Activated T-helper 1 cell treated with anti-CD3 and anti-CD28 coated beads, Interleukin-2, amount 50 U/mL, for 16 hours (primary cell): ENCODE measurements at places on chromosomes 3 and 15.

DNA sequence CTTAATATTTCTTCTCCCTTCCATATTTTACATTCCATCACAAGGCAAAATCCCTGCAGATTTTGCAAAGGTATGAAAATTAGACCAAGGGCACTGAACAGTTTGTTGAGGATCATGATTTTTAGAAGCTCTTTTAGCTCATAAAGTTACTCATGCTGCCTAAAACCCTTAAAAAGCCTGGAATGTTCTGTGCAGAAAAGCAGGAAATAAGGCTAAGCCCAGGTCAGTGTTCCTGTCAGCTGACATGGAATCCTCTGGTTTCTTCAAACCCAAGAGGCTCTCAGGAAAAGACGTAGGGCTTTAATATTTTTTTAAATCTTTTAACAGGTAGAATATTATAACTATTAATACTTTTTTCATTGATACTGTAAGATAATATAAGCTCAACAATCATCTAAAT, 8.2 kb downstream of the CBLB start:
- DNase-seq = no peak

DNA sequence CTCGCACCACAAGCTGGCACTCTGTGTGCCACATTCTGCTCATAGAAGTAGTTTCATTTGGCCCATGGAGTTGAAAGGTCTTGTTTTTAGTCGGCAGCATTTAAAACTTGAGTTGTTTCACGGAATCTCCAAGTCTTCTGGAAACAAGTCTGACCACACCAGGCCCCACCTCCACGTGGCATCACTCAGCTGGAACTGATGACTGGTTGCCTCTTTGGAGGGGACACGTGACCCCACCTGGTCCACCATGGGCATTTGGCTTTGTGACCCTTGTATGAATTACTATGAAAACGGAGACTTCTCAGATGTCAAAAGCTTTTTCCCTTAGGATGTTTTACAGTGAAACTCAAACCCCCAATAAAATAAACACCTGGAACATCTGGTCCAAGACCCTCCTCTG, 74.9 kb downstream of the NTRK3 start:
- DNase-seq = no peak

- no peak for DNase-seq
Observed at GRCh38 chr3:149702691-149703441, 45.0 kb upstream of the WWTR1 start.

GRCh38 chr3:69282181-69282580, 103.7 kb downstream of the FRMD4B start:
- DNase-seq = no peak

DNA sequence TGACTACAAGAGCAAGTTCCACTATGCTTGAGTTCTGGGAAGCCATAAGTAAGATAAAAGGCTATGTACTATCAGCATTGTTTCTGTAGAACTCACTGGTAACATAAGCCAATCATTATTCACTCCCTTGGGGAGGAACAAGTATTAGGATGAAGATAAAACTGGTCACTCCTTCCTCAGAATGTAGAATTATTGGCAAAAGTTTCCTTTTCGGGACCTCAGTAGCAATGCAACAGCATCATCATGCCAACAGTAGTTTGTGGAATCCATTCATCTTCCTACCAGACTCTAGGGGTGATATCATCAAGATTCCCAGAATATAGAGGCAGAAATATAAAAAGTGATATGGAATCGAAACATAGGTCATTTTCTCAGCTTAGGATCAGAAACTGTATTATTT, 209.5 kb downstream of the PLOD2 start:
- no peak for DNase-seq

GRCh38 chr15:87829332-87830050, 427.0 kb downstream of the NTRK3 start:
- DNase-seq = no peak

DNA sequence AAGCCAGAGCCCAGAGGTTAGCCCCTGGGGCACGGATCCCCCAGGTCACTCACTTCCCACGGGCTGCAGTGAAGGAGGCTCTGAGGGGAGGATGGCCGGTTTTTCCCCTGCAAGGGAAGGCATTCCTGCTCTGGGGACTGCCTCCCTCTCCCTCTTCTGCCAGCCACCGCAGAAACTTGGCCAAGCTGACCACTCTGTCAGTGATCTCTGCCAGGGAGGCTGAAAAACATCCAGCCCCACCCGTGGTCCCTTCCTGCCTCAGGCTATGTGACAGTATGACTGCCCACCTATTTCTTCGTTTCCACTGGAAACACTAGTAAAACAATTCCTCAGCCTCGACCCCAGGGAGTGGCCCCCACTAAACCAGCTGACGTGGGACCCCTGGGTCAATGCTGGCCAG, 14.6 kb upstream of the FANCD2 start:
- DNase-seq = no peak

- DNase-seq = no peak
Observed at GRCh38 chr3:158381262-158381868, 189.6 kb upstream of the MLF1 start.

DNA sequence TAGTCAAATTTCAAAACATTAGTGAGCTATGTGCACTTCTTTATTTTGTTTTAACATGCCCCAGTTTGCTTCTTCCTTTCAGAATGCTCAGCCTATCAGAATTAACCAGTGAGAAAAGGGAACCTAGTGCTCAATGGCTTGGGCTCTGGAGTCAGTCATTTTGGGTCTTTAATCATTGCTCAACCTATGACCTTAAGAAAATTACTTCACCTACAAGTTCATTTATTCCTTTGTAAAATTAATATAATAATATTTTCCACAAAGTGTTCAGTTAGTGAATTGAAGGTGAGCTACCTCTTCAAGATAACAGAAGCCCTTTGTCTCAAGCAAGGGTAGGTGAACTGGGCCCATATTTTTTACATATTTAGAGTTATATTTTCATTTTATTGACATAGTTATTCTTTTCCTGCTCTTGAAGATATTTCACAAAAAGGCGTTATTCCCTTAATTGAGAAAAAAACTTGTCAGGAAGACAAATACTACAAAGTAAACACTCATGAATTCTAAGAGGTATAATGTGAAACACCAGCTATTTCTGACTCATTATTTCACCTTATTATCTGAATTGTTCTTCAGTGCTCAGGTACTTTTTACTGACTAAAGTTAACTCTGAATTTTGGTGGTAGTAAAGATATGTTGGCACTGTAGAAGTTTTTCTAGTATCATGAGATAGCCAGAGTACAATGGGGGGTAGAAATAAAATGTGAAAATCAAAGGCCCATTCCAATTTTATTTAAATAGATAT, 415.5 kb downstream of the NAALADL2 start:
- no peak for DNase-seq

DNA sequence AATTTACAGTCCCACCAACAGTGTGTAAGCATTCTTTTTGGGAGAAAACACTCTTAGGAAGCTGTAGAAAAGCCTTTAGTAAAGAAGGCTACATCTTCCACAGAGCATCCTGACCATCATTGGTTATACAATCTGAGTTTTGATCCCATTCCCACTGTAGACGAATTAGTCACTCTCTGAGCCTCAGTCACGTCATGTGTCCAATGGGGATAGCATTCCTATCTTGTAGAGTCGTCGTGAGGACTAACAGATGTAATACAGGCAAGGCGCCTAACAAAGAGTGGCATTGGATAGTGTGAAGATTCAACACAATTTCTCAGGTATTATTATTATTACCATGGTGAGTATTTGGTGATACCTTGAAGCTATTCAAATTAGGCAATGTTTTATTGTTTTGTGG, 44.0 kb upstream of the ALDH1A3 start:
- no peak for DNase-seq

DNA sequence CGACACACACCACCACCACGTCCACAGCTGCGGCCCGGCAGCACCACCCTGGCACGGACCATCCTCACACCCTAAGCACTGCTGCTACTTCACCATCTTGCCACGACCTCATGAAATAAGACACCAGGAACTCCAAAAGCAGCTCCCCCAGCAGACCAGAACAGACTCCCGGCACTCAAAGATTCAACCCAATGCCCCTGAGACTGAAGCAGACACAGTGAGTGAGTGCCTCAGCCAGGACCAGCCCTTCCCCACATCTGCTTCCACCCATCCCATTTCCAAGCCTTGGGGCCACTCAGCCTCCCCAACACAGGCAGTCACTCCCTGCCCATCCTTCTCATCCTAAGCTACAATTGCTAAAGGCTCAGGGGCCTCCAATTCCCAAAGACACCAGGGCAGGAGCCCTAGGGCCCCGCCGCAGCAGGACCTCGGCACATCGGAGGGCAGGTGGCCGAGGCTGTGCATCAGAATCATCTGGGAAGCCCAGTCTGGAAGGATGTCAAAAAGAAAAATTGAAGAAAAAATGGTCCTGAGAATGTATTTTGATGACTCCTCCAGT, 18.4 kb upstream of the OCA2 start:
- DNase-seq = no peak

GRCh38 chr15:39767921-39768320, 14.7 kb downstream of the FSIP1 start:
- no peak for DNase-seq

GRCh38 chr3:190326930-190327329, 4.7 kb upstream of the CLDN1 start:
- DNase-seq = no peak

DNA sequence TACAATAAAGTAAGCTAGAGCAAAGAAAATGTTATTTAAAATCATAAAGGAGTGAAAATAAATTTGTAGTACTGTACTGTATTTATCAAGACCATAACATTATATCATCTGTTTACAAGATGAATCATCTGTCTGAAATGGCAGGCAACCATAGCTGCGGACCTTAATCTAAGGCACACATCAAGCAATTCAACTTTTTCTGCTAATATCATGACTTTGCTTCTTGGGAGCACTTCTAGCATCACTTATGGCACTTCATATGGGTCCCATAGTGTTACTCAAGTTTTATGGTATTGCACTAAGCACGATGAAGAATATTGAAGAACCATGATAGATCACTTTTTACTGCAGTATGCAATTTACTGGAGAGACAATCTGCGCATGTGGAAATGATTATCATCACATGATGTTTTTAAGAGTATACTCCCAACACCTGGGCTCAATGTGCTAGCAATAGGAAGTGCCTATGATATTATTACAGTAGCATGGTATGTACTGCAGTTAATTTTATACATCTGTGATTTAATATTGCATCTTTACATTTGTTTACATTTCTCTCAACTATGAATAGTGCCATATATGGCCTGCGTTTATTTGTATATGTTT, 137.7 kb upstream of the NECTIN3 start:
- no peak for DNase-seq

DNA sequence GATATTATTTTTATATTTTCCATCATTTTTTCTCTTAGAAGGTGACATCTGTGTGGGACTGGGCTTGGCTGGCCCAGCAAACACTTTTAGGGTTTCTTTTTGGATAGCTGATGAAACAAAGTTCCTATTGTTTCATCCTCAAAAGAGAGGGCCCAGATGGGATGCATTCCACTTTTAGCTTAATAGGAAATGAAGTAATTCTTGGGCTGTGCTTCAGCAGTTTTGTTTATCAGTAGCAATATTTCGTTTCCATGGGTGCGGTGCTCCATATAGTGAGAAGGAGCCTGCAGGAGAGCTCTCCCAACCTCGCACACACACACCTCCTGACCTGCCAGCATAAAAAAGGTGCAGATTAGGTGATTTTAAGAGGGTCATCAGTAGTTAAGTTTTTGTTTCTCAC, 147.5 kb downstream of the AKAP13 start:
- no peak for DNase-seq

GRCh38 chr3:89180334-89180733, 72.9 kb downstream of the EPHA3 start:
- DNase-seq = no peak
